ENCODE measurements at places on chromosomes 12 and 14. TPM values are rescaled to one million over a fixed set of nuclear protein-coding genes. Genes with fewer than 3 reads are reported as not detected.

GRCh38 chr12:129097451-129097850, 244.2 kb downstream of the GLT1D1 start:
- H3K27me3 ChIP-seq: no peaks in the 10 kb centered on the region
- H3K27ac ChIP-seq: no peak overlapping the region
- no peak for DNase-seq
- H3K4me1 ChIP-seq: no peaks in the 10 kb centered on the region

GRCh38 chr12:113145720-113146551, 3.6 kb upstream of the CFAP73 start:
- H3K27me3 ChIP-seq: no peaks in the 10 kb centered on the region
- H3K4me3 ChIP-seq: no peak overlapping the region
- no peak for DNase-seq
- peaks cover 16% of the 10 kb centered on the region for H3K4me1 ChIP-seq
- H3K36me3 ChIP-seq: no peaks in the 10 kb centered on the region

GRCh38 chr12:7091660-7092228, 501 bp downstream of the C1R start:
- DNase-seq: no peak
- peak overlapping the region; percentile 87 for H3K4me3 ChIP-seq
- H3K27ac ChIP-seq: peak overlapping the region; percentile 93
- no peaks in the 10 kb centered on the region for H3K36me3 ChIP-seq
- no peaks in the 10 kb centered on the region for H3K27me3 ChIP-seq
- peaks cover 17% of the 10 kb centered on the region for H3K4me1 ChIP-seq

DNA sequence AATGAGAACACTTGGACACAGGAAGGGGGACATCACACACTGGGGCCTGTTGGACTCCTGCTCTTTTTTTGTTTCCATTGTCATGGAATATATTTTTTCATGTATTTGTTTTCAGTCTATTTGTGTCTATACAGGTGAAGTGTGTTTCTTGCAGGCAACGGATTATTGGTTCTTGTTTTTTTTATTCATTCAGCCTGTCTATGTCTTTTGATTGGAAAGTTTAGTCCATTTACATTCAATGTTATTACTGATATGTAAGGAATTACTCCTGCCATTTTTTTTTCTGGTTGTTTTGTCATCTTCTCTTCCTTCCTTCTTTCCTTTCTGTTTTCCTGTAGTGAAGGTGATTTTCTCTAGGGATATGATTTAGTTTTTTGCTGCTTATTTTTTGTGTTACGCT, 18.0 kb upstream of the PTPRO start:
- H3K4me1 ChIP-seq: no peaks in the 10 kb centered on the region
- no peaks in the 10 kb centered on the region for H3K27me3 ChIP-seq
- no peak overlapping the region for H3K27ac ChIP-seq
- no peak overlapping the region for H3K4me3 ChIP-seq
- DNase-seq: no peak

The SMCO2 gene
- total RNA-seq: not detected

- H3K27ac ChIP-seq: no peak overlapping the region
- no peaks in the 10 kb centered on the region for H3K36me3 ChIP-seq
- no peaks in the 10 kb centered on the region for H3K4me1 ChIP-seq
Observed at GRCh38 chr12:101238306-101238705, 28.3 kb upstream of the SLC5A8 start.

The ASCL1 gene
- total RNA-seq: not detected

The GPR68 gene
- total RNA-seq: 0.73 TPM

DNA sequence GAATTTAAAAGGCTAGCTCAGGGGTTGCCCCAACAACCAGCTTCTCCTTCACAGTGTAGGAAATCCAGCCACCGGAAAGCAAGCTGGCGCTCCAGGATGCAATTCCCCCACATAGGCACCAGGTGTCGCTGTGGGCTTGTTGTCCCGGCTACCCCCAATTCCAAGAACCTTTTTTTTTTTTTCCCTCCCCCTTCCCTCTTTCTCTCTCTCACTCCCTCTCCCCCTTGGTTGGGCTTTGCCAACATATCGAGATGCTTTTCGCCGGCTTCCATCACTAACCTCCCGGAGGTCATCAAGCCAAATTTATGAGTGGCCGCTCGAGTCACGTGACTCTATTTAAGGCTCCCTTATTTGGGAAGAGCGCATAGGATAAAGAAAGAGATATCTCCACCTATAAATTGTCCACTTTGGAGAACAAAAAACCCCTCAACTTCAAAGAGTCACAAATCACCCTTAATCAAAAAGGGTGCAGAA, at the start of gene HOXC5:
TSS of gene HOXC5 (plus strand) at position 424 of the 474 bp plus-strand sequence. CDS start 73 bp downstream, outside the sequence.
- H3K4me1 ChIP-seq: peaks cover 26% of the 10 kb centered on the region
- no peak within 1 kb of the TSS for H3K27ac ChIP-seq
- peaks cover 6% of the 10 kb centered on the region for H3K36me3 ChIP-seq
- peak within 1 kb of the TSS; percentile 83 for H3K4me3 ChIP-seq

The CCDC175 gene
- total RNA-seq: not detected

DNA sequence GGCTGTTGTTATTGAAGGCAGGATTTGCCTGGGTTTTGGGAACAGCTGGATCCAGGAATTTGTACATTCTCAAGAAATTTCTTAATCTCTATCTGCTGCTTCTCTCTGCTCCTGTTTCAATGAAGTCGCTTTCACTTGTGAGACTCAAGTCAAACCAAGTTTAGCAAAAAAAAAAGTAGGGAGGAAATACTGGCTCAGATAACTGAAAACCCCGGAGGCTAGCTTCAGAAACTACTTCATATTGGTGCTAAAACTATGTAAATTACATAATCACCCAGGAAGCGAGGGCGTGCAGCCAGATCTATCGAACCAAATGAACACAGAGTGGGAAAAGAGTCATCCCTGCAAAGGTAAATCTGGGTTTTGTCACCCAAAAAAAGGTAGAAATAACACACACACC, 68.3 kb upstream of the FICD start:
- H3K4me3 ChIP-seq: no peak overlapping the region
- peaks cover 67% of the 10 kb centered on the region for H3K27me3 ChIP-seq
- H3K4me1 ChIP-seq: no peaks in the 10 kb centered on the region
- H3K27ac ChIP-seq: no peak overlapping the region
- DNase-seq: no peak
- H3K36me3 ChIP-seq: no peaks in the 10 kb centered on the region

The SPX gene
- 0.21 TPM for total RNA-seq
